ENCODE measurements at places on chromosomes 5 and 9.

- DNase-seq = no peak
These were observed 197.0 kb upstream of the VLDLR start for GRCh38 chr9:2424619-2425033.

DNA sequence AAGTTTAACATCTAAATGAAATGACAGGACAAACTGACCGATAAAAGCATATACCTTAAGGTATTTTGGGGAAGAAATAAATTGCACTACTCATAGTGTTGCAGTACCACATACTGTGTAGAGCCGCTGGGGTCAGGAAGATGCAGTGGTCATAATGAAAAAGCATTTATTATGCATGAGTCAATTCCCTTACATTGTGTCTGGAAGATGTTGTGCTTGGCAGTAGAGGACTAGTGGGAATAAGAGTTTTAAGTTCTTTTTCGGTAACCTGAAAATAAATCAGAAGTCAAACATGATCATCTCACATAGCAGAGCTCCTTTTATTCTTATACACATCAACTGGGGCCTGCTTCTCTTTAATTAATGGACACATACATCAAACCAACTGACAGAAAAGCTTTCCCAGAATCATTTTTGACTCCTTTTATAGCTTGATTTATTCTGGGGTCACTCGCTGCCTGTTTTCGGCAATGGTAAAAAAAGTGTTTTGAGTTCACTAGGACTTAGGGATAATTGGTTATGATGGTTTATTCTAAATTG, 262.5 kb upstream of the CHD1 start:
- DNase-seq = no peak

DNA sequence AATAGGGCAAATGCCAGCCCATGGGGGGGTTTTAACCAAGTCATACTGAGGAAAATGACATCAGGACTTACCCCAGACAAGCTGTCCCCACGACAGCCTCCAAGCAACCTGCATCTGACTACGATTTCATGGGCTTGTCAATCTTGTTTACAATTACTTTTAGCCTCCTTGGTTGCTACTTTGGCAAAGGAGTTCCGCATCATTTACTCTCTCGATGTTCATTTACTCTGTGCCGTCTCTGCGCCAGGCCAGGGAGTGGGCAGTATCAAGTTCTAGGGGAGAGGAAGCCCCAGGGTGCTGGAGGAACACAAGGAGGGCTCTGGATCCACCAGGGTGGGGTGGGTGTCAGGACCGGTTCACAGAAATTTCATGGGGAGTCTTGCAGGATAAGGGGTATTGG, 23.9 kb downstream of the PTPN3 start:
- DNase-seq = no peak

DNA sequence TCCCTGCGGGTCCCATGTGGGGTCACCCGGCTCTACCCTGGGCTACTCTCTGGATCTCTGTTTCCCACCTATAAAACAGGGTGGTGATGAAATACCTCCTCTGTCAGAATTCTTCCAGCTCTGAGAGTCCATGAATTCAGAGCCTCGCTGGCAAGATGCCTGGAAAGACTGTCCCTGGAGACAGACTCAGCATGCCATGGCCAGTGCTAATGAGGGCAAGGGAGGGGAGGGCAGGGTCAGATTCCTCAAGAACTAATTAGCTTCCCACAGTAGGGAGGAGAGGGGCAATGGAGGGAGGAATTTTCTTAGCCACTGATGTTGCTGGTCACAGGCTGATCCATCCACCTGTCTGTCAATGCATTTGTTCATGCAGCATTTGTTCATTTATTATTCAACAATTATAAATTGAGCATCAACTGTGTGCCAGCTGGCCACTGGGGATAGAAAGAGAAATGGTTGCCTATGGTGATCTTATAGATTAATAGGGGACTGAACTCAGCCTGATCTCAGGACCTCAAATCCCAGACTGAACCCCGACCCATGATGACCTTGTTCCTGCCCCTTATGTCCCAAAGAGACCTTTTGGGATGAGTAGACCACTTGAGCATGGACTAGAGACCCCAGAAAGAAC, 4.7 kb downstream of the SYNPO start:
- DNase-seq = no peak

GRCh38 chr9:108149326-108149725, 659.8 kb upstream of the KLF4 start:
- DNase-seq = peak; percentile 29
